ENCODE measurements at places on chromosomes 4 and X.

GRCh38 chr4:952881-953573 is 20.3 kb downstream of the DGKQ start:
- peak; percentile 47 for DNase-seq

- peak; percentile 71 for DNase-seq
These were observed at the start of gene FAM184B for GRCh38 chr4:17781300-17782287. Gene FAM184B (minus strand): TSS chr4:17781621. CDS start chr4:17781299, 322 bp downstream.

DNA sequence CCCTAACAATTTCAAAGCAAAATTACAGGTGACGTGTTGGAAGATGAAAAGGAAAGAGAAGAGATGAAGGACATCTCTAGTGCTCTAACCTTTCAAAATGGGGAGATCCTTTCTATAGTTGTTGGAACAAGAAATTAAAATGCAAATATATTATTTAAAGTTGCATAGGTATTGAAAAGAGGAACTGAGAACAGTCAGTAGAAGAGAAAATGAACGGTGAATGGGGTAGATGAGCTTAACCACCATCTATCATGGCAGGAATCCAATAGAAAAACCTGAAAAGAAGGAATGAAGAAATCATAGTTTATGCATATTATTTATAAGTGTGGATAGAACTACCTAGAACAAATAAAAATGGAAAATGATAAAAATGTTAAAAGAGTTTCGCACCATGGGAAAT is 42.0 kb downstream of the ANXA5 start:
- no peak for DNase-seq

- DNase-seq: peak; percentile 30
These were observed 113.0 kb upstream of the PRDX4 start for GRCh38 chrX:23554304-23554703.

GRCh38 chrX:155718972-155719586 is 106.3 kb upstream of the TMLHE start:
- DNase-seq: no peak

DNA sequence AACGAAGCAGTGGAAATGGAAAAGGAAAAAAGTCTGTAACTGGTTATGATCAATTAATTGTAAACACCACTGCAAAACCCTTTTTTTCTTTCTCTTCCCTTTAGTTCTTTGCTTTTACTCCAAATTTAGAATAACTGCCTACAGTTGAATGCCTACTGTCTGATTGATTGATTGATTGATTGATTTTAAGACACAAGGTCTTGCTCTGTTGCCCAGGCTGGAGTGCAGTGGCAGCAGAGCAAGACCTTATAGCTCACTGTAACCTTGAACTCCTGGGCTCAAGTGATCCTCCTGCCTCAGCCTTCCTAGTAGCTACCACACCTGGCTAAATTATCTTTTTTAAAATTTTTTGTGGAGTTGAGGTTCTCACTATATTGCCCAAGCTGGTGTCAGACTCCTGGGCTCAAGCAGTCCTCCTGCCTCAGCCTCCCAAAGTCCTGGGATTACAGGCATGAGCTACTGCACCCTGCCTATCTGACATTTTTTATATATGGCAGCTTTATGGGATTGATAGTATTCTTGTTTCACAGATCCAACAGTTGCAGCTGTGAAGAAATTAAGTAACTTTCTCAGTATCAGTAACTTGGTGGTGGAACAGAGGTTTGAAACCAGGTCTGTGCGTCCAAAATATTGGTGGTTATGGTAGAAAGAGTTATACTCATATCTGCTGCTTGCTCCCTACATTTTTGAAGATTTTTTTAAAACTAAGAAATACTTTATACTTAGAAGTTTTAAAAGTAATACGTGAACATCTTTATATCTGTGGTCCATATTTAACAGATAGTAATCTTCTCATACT is 12.4 kb downstream of the UBE2K start:
- DNase-seq: no peak

DNA sequence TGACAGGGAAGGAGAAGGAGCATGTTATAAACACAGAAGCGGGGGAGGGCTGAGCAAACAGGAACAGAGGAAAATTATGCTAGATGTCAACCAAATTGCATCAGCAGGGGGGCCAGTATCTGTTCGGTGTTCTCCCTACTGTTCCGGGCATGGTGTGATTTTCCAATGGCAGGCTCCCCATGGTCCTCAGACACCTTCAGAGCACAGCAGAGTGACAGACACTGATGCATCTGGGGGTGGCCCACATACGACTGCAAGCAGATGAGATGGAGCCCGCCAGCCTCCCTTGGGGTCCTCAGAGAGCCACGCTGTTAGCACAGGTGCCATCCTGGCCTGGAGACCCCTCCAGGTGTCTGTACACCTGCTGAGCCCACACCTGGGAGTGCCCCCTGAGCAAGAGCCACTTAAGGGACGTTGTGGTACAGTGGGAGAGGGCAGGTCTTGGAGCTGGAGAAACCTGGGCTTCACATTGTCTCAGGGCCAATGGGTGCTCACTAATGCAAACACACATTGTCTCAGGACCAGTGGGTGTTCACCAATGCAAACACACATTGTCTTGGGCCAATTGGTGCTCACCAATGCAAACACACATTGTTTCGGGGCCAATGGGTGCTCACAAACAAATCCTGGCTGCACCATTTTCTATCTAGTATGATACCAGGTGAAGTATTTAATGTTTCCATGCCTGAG is 95.4 kb downstream of the SLC2A9 start:
- no peak for DNase-seq

GRCh38 chr4:89469516-89469915 is 161.9 kb upstream of the GPRIN3 start:
- no peak for DNase-seq

- DNase-seq: no peak
These were observed 214.0 kb upstream of the WDFY3 start for GRCh38 chr4:85180533-85180932.

- no peak for DNase-seq
These were observed 128.4 kb downstream of the ZMAT1 start for GRCh38 chrX:101803451-101803850.

GRCh38 chrX:53441531-53442321 is 7.6 kb upstream of the HSD17B10 start:
- peak; percentile 98 for DNase-seq

DNA sequence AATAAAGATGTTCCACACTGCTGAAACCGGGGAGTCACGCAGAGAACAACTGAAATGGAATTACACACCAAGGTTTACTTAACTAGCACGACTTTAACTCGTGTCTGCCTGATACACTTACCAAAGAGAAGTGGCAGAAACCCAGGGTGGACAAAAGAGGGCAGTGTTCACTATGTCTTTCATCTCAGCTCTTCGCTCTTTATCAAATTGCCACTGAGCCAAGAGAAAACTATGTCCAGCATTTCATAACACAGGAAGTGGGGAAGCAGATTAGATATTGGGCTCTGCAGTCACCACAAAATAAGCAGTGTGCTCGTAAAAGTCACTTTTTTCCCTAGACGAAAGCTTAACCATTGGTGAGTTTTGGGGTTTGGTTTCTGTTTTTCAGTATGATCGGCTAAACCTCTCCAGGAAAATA is 155.7 kb downstream of the CHIC2 start:
- DNase-seq: peak; percentile 15

DNA sequence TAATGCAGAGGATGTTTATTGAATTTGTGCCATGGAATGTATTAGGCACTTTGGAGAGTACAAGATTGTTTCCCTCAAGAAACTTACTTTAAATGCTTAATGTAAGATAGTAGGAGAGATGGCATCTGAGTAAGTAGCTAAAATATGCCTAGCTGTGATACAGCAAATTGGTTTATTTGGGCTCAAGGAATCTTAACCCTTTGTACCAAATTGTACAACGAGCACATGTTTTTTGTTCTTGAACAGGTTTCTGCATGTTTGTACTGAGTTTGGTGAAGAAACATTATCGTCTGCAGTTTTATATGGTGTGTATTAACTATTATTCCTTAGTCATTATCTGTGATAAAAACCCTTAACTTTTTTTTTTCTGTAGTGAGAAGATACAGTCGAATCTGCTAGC is 48.6 kb downstream of the CDS1 start:
- DNase-seq: no peak

DNA sequence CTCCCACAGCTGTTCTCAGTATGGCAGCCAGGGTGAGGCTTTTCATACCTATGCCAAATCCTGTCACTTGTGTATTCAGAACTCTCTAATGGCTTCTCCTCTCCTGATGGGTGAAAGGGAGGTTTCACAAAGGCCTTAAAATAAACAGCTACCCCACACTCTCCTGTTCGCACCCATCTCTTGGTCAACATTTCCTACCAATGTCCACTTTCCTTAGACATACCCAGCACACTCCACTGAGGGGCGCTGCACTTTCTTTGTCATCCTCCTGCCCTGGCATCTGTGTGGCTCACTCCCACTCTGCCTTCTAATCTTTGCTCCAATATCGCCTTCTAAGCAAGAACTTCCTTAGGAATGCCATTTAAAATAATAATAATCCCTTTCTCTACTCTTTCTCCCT is 313.3 kb downstream of the PPP3CA start:
- DNase-seq: peak; percentile 16

DNA sequence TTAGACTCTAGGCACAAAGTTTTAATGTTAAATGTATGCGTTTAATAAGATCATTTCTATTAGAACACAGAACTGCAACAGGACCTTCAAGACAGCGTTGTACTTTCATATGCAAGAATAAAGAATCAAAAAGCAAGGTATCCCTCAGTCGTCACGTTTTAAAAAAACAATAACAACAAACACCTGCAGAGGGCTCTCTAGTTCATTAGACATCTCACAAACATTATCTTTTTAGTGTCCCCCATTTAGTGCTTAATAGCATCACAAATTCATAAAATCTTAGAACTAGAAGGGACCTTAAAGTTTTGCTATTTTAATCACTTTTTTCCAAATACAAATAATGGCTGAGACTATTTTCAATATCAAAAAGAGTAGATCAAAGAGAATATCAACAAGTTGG is 236.6 kb downstream of the DCHS2 start:
- DNase-seq: no peak

DNA sequence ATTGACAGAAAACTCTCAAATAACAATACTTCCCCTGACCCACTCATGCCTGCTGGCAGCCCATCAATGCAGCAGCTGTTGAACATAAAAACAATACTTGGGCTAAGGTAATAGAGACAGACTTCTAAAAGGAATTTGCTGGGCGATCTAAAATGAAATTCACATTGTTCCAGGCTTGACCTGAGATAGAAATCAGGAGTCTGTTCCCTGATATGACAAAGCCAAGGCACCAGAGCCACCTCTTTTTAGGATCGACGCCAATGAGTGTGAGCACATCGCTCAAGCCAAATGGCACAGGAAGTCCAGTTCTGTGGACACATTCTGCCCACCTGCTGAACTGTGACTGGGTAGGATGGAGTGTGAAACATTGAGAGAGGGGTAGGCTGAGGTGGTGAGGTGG is 4.9 kb downstream of the SEPTIN11 start:
- DNase-seq: no peak

GRCh38 chr4:137702512-137702911 is 170.2 kb upstream of the PCDH18 start:
- DNase-seq: no peak

DNA sequence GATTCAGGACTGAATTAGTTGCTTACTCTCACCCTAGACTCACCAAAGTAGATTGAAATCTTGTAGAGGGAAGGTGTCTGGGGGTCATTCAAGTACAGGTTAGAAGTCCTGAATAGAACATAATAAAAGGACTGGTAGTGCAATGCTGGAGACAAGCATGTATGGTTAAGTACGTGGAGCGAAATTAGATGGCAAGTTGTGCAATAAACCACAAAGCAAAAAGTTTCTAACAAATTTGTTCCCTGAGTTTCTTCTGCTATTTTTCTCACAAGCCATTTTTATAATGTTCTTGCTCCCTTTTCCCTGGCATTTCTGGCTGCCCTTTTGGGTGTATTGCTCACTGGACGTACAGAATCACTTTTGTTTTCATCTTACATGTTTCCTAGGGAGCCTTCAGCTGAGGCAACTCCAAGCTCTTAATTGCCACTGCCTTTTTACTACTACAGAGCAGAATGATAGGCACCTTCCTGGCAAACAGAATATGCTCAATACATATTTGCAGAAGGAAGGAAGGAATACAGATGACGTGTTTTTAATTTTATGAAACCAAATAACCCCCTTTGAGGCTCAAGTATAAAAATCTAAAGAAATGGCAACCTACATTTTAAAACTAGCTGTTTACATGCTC is 23.4 kb downstream of the LANCL3 start:
- no peak for DNase-seq

DNA sequence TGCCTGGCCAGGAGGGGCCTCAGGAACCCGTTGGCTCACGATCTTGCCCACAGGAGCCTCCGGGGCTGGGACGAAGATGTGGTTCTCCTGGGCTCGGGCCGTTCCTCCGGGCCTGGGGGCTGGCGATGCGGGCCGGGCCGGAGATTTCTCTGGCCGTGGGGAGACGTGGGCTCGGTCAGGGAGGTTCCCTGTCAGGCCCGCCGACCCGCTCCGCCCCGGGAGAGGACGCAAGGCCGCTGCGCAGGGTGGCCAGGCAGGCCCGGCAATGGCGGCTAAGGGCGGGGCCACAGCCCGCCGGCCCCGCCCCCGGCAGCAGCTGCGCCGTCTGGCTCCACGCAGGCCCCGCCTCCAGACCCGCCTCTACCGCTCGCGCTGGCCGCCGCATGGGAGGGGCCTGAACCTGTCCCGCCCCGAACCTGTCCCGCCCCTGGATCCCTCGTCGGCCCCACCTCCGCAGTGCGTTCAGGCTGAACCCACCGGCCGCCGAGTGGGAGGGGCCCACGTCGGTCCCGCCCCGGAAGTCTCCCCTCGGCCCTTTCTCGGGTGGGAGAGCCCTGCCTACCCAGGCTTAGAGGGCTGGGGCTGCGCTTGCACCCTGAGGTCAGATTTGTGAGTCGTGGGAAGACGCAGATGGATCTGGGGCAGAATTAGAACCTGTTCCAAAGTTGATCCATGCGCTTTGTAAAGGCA is at the start of gene FAM3A:
Gene FAM3A (minus strand): TSS at position 267 of the 690 bp plus-strand sequence. CDS start 460 bp downstream, outside the sequence.
- peak; percentile 95 for DNase-seq

DNA sequence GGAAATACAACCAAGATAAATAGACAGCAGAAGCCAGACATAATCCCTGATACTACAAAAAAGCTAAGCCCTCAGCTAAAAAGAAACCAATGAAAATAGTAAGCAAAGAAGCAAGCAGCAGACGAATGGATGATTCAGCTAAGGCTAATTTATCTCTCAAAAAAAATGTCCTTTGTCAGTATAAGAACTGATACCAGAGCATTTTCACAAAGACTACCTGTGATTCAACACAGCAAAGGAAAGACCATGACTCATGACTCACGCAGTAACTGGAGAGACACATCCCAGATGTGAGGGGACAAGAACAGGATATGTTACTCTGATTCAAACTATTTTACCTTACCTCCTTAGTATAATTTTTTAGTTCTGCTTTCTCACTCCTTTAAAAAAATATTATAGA is 22.7 kb upstream of the TMPRSS11F start:
- no peak for DNase-seq

GRCh38 chr4:77145842-77146185 is 11.2 kb upstream of the CCNG2 start:
- no peak for DNase-seq

DNA sequence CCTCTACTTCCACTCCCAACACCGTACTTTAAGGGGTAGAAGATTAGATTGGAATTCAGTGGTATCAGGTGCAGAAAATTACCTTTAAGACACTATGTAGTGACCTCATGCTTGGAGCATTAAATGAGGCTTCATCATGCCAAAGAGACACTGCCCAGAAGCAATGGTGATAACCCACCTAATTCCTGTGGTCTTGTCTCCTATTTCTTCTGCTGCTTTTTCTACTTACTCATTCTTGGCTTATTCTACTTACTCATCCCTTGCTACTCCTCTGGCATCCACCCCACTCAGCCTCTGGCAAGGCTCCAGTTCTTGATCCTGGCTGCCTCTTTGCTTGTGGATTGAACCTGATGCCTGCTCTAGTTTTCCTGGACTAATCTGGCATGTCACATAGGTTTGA is 62.3 kb upstream of the ADAMTS3 start:
- no peak for DNase-seq
